Activated T-helper 1 cell treated with anti-CD3 and anti-CD28 coated beads, Interleukin-2, amount 50 U/mL, for 16 hours (primary cell): ENCODE measurements at places on chromosomes 1 and 21.

DNA sequence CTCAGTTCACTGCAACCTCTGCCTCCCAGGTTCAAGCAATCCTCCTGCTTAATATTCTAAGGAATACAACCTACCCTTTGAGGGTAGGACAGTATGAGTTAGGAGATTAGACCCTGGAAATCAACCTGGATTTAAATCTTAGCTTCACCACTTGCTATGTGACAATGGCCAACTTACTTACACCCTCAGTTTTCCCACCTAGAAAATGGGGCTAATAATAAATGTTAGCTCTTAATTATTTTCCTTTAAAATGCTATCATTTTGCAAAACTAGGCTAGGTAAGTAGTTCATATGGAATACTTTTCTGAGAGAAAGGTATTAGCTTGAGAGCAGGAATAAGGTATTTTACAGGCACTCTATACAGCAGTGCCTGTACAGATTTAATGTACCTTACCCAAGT, 110.8 kb downstream of the PHTF1 start:
- DNase-seq, result no peak

DNA sequence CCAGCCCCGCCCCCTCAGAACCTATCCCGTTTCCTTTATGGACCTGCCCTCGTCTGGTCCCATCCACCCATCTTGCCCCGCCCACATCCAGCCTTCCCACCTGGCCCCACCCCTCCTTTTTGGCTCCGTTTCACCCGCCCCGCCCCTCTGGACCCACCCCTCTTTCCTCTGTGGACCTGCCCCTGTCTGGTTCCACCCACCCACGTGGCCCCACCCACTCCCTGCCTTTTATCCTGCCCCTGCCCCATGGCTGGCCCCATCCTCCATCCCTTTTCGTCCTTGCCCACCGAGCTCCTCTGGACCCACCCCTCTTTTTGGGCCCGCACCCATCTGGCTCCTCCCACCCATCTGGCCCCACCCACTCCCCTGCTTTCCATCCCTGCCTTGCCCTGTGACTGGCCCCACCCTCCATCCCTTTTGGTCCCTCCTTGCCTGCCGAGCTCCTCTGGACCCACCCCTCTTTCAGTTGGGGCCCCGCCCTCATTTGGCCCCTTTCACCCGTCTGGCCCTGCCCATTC, 177.3 kb downstream of the CAMTA1 start:
- DNase-seq, result no peak

DNA sequence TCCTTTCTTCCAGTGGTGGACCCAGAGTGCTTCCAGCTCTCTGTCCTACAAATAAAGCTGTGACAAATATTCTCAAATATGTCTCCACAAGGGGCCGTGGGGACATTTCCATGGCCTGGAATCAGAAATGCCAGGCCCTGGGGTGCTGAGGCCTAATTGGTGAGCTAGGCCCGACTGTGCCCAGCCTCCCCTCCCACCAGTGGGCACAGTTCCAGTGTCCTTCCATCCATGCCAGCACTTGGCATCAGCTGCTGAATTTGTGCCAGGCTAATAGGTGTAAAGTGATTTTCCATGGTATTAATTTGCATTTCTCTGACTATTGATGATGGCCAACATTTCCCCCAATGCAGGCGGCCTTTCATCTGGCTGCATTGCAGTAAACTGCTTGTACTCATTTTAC, 48.5 kb upstream of the B3GALT5 start:
- no peak for DNase-seq

- no peak for DNase-seq
These were observed 24.4 kb upstream of the WDR26 start for GRCh38 chr1:224458996-224459395.

DNA sequence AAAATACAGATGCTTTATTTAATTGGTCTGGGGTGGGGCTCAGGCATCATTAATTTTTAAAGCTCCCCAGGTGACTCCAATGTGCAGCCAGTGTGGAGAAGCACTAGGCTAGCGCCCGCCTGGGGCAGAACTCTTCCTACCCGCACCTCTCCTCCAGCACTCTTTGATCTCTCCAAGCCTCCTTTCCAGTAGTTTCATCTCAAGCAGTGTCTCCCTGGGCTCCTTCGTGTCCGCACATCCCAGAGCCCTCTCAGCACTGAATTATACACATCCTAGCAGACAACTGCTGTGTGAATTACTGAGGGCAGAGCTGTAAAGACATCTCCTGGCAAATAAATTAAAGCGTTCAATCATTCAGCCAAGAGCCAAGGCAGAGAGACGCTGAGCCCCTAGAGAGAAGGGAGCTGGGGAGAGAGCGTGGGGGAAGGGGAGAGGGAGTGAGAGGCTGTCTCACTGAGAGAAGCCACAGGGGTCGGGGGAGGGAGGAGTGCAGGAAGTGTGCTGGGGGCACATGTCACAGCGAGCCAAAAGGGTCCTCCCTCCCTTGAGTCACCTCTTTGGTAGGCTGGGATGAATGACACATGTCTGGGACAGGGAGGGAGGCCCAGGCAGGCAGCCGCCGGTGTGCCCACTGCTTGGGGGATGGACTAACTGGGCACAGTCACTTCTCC, 21.0 kb upstream of the PARP1 start:
- DNase-seq, result no peak

- DNase-seq, result no peak
These were observed 39.7 kb downstream of the UBE2U start for GRCh38 chr1:64242895-64243756.

GRCh38 chr21:33219954-33220353, 9.8 kb upstream of the IFNAR2 start:
- no peak for DNase-seq

- DNase-seq, result no peak
These were observed 43.6 kb downstream of the ARID1A start for GRCh38 chr1:26739329-26739914.

- DNase-seq, result no peak
These were observed 9.3 kb downstream of the WNT3A start for GRCh38 chr1:228016181-228016510.

GRCh38 chr21:24153137-24153536, 1454.1 kb downstream of the MRPL39 start:
- no peak for DNase-seq

DNA sequence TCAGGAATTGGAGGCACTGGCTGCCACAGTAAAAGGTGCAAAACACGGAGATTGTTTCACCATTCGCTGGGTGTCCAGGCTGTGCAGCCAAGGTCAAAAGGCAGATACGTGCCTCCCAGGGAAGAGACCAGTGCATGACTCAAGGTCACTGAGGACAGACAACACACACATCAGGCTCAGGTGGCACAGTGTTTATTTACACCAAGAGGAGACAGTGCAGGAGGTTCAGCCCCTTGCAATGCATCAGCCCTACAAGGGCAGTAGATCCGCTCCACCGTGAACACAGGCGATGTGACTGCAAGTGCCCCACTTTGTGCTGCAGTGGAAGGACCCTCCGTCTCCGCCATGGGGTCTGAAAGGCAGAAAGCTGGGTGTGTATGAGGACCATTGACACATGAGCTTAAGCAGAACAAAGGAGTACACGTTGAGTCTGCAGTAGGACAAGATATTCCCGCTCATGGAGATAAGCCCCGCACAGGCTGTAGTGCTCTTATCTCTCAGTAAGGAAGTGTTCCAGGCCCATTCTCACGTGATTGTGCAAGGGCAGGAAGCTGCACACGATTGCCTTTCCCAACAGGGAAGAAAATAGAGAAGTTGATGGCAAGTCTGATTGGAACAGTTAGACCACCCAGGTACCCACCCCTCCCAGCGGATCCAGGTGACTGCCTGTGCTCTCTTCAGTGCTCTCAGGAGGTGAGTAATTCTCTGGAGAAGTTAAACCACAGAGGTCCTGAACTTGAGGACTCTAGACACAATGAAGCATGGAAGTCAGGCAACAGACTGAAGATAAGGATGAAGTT, 37.5 kb upstream of the QSOX1 start:
- no peak for DNase-seq

- no peak for DNase-seq
These were observed 13.5 kb downstream of the EFCAB14 start for GRCh38 chr1:46705408-46705807.

DNA sequence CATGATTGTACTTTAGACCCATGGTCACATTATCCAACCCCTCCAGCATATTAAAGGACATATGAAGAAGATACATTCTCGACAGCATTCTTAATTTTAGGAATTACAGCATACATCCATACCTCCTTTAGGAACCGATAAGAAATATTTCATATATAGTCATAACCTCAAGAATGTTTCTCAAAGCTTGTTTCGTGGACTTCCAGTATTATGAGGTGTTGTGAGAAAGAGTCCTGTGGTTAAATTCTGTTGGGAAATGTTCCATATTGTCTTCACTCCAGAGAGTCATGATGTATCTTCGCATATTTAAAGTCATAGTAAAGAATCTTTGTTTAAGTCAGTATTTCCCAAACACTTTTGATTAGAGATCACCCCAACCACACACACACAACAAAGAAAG, 321.0 kb upstream of the SNX7 start:
- no peak for DNase-seq

GRCh38 chr1:180528868-180529470, 26.6 kb upstream of the ACBD6 start:
- DNase-seq, result no peak

DNA sequence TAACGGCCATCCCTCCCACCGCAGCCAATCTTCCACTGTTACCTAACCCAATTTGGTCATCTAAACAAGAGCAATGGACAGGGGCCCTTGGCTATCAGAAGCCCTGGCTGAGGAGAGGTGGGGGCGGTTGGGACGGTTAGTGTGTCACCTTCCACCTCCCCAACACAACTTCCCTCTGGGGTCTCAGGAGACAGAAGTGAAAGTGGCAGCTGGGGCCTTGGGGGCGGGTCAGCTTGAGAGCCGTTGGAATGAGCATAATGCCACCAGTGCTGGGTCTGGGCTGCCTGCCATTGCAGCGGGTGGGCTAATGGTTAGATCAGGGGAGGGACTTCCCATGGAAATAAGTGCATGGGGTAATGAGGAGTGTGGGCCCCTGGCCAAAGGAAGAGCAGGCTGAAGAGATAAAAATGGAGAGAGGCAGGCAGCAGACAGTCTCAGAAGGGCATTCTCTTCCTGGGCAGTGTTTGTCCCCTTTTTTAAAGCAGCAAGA, 7.9 kb downstream of the MEF2D start:
- DNase-seq, result no peak

GRCh38 chr1:10814976-10815857, 18.8 kb upstream of the CASZ1 start:
- no peak for DNase-seq

GRCh38 chr21:35153671-35154070, 104.6 kb upstream of the RUNX1 start:
- no peak for DNase-seq

- DNase-seq, result no peak
These were observed 5.7 kb downstream of the SLC6A17 start for GRCh38 chr1:110155878-110156522.

- DNase-seq, result no peak
These were observed 34.3 kb downstream of the XKR8 start for GRCh38 chr1:27994060-27994459.

DNA sequence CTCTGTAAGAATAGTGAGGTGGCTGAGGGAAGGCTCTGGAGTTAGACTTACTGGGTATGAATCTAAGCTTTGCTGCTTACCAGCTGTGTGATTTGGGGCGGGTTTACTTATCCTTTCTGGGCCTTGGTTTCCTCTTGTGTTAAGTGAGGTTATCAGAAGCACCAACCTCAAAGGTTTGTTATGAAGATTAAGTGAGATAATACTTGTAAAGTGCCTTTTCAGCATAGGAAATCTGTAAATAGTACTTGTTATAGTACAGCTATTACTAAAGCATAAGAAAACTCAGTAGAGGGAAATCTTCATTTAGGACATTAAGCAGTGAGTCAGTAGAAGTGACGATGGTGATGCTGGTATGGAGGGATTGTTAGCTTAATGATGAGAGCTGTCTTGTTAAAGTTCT, 12.1 kb downstream of the HHAT start:
- DNase-seq, result no peak

- DNase-seq, result no peak
These were observed 2.9 kb upstream of the TFF3 start for GRCh38 chr21:42317826-42318746.

DNA sequence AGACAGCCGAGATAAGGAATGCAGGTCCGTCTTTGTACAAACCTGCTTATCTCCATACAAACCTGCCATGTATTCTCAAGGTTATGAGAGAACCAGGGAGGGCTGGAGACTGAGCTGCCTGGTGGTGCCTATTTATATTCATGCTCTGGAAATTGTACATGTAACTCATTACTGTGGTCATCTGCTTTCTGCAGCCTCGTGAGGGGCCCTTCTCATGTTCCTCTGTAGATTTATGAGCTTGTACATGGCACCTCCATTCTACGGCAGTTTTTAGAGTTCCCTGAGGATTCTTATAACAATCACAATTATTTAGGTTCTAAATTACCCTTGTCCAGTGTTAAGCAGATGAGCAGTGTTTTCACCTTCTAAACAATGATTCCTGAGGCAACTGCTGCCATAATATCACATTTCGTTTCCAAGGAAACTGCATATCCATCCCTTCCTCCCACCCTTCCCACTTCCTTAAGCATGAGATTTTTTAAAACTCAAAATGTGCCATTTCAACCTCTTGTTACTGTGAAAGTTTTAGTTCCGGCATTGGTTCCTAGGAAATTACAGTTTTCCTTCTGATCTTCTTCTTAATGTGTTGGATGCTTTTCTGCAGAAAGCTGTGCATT, 112.1 kb downstream of the ST6GALNAC3 start:
- no peak for DNase-seq
